Stimulated activated CD8-positive, alpha-beta memory T cell treated with anti-CD3 and anti-CD28 coated beads, Interleukin-4, amount 100 ng/mL, for 24 hours (primary cell): ENCODE measurements at places on chromosomes 6 and 20.

DNA sequence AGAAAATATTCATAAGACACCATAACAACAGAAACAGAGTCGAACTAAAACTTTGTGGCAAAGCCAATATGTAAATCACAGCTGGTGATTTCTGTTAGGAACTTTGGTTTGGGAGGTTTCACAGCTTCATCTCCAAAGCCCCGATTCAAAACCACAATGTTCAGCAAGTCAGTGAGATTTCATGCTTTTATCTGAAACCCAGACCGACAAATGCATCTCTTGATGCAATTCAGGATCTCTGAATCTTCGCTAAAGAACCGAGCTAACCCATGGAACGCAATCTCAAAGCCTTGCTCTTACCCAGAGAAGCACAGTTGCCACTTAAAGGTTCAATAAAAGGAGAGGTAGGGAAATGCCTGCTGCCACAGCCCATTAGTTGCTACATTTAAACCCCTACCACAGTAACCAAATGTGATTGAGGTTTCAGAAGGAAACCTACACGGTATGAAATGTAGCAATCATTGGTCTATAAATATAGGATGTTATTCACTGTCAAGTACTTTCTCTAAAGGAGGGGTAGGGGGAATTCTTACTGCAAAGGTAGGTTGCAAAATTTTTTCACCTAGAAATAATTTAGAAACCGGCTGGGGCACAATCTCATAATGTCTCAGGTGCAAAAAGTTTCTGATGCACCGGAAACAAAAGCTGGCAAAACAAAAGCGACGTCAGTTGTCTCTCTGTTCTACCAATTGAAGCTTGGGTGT lies 381.0 kb upstream of the ARID1B start:
- DNase-seq: no peak

DNA sequence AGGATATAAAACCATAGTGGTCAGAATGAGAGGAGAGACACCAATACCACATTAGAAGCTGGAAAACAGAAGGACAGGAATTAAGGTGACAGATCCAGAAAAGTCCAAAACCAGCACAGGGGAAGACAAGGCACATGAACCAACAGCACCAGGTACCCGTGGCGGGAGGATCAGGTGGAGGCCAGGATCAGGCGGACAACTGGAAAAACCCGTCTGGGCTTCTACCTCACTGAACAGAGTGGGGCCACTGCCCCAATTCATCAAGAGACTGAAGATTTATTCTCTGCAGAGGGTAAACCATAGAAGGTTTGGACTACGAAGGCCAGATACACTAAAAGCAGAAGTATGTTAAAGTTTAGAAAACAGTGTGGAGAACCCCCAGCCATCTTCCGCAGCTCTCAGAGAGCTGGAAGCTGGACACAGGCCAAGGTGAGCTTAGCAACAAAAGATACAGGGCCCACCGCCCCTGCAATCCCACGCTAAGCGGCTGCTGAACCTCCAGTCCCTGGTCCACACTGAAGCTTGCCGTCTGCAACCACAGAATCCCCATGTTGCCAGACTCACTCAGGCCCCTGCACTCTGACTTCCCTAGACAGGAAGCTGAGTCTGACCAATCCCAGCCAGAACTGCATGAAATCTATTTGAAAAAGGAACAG lies 29.9 kb downstream of the ABHD12 start:
- DNase-seq: no peak

GRCh38 chr6:44176130-44176761 lies 17.6 kb downstream of the CAPN11 start:
- no peak for DNase-seq

DNA sequence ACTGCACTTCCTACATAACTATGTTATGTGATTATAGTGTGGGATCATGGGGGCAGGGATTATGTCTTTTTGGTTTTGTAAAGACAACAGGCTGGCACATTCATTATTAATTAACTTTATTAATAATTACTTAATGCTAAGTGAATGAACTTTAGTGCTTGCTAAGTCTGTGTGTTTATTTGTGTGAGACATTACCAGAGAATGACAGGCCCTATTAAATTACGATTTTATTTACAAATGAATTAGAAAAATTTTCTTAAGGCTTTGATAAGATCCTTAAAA lies 100.9 kb downstream of the CD83 start:
- no peak for DNase-seq

GRCh38 chr6:37106554-37106953 lies 63.4 kb upstream of the PIM1 start:
- no peak for DNase-seq

DNA sequence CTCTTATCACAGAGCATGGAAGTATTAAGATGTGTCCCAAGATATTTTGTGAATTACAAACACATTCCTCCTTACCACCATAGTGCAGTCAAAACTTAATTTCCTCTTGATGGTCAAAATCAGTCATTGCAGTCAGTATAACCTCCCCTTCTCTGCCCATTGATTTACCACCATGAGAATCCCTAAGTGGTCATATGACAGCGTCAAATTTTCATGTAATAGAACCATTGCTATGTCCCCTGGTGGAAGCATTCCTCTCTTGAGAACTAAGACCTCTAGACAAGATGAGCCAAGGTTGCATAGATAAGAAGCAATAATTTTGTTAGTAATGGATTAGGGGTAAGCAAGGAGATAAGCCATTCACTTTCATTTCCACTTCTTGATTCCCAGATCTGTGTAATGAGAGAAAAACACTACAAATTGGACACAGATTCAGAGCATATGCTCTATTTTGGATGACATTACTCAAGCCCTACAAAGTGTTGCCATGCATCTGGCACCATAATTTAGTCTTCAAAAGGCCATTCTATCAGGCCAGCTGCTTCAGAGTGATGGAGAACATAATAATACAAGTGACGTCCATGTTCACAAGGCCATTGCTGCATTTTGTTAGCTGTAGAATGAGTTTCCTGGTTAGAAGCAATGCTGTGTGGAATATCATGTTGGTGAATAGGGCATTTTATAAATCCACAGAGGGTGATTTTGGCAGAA lies 49.6 kb upstream of the PDE7B start:
- no peak for DNase-seq

GRCh38 chr6:155693573-155694418 lies 238.2 kb upstream of the NOX3 start:
- no peak for DNase-seq

DNA sequence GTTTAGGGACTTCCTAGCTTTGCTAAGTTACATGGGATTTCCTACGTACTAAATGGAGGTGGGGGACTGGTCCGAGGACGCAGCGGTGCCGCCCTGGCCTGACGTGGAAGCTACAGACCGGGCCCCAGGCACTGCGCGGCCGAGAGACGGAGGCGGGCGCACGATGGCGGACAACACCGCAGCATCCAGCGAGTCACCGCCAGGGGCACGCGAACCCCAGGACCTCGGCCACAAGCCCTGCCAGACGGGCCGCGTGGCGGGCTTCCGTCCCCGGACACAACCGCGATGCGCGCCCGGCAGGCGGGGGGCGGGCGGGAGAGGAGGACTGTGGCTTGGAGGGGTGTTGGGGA lies 1516.9 kb upstream of the DEFB115 start:
- no peak for DNase-seq

GRCh38 chr6:129592516-129593232 lies 117.3 kb downstream of the ARHGAP18 start:
- DNase-seq: no peak

DNA sequence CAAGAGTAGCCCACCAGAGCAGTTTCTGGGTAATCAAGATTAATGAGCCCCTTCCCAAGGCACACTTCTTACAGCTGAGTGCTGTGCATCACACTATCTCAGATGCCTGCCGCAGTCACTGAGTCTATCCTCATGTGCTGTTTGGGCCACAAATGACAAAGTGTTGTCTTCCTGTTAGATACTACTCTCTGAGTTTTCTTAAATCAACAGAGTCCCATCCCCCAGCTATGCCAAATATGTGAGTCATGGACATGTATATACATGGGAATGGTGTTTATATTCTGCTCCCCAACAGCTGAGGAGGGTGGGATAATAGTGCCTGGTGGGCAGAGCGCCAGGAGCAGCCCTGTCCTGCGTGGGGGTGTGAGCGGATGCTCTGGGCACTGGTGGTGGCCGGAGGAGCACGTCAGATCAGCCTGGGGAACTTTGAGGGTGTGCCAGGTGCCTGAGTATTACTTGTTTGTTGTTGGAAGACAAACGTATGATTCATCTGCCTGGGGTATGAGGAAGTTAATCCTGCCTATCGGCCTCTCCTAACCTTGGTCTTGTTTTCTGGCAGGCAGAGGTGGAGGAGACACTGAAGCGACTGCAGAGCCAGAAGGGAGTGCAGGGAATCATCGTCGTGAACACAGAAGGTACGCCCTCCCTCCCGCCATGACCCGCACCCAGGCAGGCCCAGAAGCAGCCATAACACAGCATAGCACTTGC lies 9.6 kb downstream of the DYNLRB1 start:
- no peak for DNase-seq

DNA sequence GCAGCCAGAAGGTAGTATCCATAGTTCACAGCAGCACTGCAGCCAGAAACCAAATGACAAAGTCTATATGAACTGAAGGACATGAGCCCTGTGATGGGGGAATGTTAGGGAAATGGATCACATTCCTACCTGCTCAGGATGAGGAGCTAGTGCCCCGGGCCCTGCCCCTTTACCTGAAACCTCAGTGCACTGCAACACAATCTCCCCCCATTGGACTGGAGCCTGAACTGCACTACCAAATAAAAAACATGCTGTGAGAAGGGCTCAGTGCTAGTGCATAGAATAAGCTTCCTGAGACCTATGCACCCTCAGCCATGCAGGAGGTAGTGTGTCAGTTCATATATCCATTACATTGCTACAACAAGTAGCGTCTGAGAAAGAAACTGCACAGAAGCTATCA lies 477.8 kb downstream of the HACE1 start:
- DNase-seq: no peak

GRCh38 chr6:37029249-37029971 lies 24.0 kb downstream of the FGD2 start:
- DNase-seq: peak; percentile 22

- DNase-seq: no peak
Observed at GRCh38 chr6:161272635-161273273, 1.1 kb downstream of the AGPAT4 start.

DNA sequence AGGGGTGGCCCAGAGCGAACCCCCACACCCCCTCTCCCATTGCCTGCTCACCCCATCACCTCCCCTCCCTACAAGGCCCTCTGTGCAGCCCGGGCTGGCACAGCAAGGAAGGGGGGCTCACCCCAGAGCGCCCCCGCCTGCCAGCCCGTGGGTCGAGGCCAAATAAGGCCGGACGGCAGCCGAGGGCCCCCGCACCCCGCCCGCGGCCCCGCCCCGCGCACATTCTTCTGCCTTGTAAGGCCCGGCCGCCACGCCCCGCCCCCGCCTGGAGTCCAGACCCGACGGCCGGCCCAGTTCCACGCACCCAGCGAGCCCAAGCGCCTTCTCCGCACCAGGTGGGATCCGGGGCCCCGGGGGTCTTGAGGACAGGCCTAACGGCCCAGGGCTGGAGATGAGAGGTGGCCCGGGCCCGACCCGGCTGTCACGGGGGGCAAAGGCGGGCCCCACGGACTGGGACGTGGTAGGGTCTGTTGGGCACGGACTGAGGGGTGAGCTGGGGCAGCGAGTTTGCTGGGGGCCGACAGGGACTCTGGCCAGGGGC lies at the start of gene MYL9:
TSS of gene MYL9 (plus strand) at position 293 of the 541 bp plus-strand sequence. CDS start 3,366 bp downstream, outside the sequence.
- DNase-seq: no peak

GRCh38 chr20:8787090-8787489 lies 281.8 kb upstream of the PLCB4 start:
- DNase-seq: no peak
